Fibroblast of upper back skin (primary cell): ENCODE measurements at places on chromosomes 16 and 17.

DNA sequence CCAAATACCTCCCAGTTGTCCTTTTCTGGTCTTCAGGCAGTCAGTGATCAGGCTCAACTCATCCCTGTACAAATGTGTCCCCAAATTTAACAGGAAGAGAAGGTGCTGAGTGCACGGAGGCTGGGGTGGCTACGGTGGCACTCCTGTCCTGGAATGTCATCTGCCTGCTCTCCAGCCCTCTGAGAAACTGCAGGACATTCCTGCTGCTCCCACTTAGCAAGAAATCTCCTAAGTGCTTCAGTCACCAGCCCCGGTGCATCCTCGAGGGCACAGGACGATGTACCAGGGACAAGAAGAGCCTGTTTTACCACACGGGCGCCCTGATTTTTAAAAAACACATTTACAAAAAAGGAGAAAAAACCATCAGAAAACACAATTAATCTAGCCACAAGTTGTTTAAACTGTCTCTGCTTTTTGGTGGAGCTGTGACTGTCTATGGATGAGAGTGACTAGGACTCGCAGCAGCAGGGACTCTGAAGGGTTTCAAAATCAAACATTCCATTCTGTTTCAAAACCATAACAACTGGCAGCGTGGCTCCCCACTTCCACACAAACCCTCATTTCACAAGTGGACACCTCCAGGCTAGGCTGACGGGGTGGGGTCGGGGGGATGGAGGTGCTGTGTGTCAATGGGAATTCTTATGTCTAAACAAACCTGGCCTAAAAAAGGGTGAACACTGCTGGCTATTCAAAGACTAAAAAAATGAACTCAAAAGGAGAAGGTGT is 65.3 kb upstream of the CNEP1R1 start:
- no peak for DNase-seq

GRCh38 chr17:78332991-78333390 is 26.9 kb downstream of the SOCS3 start:
- DNase-seq = no peak

- no peak for DNase-seq
Observed at GRCh38 chr16:85258629-85259028, 146.4 kb upstream of the CIBAR2 start.

- no peak for DNase-seq
Observed at GRCh38 chr16:11507991-11508390, 78.7 kb downstream of the LITAF start.

DNA sequence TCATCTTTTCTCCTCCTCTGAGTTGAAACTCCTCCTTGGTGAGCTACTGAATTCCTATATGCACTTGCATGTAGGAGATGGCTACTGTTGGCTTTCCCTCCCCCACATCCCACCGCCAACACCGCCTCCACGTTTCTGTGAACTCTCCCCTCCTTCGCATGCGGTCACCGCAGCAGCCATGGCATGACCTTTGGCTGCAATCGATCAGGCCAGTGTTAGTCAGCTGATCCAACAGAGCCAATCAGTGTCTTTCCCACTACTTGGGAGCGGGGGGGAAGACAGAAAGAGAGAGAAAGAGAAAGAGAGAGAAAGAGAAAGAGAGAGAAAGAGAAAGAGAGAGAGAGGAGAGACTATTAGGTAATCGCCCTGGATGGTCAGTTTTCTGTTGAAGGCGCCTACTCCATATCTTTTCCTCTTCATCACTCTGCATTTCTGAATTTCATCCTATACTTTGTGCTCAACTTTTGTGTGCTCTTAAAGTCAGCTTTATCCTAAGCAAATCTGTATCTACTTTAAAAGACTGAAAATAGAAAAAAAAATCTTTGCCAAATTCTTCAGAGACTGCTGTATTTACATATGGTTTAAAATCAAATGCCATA is 22.7 kb downstream of the ASGR1 start:
- no peak for DNase-seq

DNA sequence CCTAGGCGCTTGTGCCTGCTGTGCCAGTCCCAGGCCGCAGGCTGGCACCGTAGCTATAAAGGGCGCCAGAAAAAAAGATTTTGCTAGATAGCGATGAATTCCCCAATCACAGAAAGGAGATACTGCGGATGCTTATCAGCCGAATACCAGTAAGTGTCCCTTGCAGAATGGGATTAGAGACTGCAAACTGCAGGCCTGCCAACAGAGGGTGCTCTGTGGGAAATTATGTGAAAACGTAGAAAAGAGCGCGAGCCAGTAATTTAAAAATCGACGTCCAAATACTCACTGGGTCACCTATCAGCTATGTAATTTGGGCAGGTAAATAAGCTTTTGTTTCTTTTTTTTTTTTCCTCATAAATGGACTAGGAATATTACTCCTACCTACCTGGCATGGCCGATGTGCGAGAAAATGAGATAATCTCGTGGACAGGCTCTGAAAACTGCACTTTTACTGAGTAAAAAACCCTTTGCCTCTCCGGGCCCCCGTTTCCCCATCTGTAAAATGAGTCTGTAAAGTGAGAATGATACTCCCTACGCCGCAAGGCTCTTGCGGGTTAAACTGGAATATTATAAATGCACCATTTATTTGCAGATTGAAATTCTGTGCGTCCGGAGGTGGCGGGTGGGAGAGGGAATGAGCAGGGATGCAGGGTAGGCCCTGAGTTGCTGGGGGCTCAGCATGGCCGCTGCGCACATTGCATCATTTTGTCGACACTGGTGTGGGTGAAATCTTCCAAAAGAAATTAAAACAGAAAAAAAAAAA is 1.2 kb upstream of the COG1 start:
- peak; percentile 62 for DNase-seq

DNA sequence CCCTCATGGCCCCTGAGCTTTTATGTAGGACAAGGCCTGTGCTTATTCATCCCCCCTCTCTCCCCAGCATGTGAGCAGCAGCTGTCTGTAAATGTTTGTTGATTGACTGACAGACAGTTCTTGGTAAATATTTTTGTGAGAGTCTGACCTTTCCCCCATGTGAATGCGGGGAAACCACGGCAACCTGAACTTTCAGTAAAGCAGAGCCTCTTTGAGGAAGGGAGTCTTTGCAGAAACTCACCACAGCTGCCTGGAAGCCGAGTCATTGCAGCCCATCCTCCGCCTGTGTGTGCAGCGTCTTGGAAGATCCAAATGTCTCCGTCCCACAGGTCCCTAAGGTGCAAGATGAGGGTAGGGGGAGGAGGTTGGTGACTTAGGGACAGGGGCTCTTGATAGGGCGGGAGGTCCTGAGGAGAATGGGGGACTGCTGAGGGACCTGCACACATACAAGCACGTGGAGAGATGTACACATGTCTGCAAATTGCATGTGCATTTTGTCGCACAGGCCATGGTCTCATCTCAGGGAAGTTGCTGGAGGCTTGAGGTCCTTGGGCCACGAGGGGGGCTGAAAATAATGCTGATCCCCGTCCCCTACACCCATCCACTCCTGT is 23.0 kb upstream of the IL21R start:
- peak; percentile 39 for DNase-seq

DNA sequence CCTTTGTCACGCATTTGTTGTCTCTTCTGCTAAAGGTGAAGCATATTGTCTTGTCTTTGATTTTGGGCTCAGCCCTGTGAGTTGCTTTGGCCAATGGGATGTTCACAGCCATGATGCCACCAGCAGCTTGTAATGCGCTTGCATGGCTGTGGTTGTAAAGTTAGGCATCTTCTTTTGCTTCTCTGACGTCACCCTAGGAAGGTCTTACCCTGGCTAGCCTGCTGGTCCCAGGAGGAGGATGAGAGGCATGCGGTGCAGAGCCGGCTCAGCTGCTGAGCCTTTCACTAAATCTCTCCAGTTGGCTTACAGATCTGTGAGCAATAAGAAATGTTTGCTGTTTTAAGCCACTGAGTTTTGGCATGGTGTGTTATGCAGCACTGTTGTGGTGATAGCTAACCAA is 40.8 kb downstream of the IRX6 start:
- DNase-seq = no peak

DNA sequence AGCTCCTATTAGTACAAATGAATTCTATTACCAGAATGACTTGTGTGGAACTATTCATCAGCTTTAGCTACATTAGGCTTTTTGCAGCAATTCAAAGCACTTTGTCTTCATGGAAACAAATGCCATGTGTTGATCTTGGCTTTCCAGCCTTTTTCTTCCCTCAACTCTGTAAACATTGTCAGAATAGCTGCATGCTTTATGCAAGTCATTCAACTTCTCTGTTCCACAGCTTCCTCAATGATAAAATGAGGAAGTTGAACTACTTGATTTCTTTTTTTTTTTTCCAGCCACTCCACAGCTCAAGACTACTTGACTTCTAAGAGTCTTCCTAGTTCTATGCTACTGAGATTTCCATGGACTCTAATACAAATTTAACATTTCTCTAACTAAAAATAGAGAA is 41.1 kb downstream of the KIAA0753 start:
- DNase-seq = no peak

- DNase-seq = no peak
Observed at GRCh38 chr17:41919165-41919817, 540 bp upstream of the ACLY start.

GRCh38 chr17:12409082-12409481 is 256.6 kb upstream of the MYOCD start:
- no peak for DNase-seq

- DNase-seq = peak; percentile 94
Observed at GRCh38 chr17:2392252-2393173, 8.3 kb downstream of the MNT start.

GRCh38 chr17:42531455-42532354 is 4.3 kb upstream of the NAGLU start:
- no peak for DNase-seq

DNA sequence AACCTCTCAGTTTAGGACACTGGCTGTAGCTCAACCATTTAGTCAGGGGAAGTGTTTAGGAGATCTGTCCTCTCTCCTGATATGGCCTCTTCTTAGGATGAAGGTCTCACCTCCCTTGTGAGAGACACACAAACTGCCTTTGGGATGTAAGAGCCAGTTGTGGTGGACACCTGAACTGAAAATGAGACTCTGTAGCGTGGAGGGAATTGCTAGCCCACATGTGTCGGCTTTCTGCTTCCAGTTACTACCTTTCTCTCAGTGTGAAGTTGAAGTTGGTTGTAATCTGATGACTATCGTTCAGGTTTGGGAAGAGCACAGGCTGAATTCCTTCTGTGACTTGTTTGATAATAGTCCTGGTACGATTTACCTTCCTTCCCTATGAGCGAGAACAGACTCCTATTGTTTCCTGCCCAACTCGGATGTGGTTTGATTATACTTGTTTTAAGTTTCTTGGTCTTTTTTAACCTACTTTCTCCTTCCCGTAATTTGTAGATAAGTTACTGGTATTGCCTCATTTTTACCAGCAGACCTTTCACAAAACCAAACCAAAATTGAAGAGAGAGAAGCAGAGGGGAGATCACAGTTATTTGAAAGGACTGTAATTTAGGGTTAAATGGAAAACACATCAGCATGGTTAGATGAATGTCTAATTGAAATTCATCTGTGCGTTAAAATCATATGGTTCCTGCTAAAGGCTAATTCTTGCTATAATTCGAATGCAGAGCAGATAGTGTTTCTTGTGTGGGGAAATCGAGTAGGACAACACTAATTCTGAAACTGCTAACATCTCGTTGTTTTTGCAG is 43.2 kb downstream of the CLEC16A start:
- no peak for DNase-seq

DNA sequence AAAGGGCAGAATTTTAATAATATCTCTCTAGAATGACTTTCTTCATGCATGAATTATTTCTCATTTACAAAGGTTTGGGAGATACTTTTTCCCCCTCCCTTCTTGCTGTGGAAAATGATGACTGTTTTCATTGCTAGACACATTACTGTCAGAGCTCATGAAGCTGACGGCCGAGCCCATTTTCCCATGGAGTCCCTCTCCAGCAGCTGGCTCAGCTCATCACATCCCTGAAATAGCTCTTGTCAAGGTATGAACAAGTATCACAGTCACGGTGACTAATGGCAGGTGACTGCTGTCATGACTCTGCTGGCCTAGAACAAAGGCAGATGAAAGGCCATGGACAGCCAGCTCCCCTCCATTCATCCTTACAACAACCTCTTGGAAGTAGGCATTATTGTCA is 208.1 kb downstream of the ABCC12 start:
- DNase-seq = no peak

- DNase-seq = no peak
Observed at GRCh38 chr17:47857551-47858455, 6.8 kb upstream of the SP6 start.

- DNase-seq = peak; percentile 33
Observed at GRCh38 chr17:29838961-29839360, 91.1 kb downstream of the SSH2 start.

- DNase-seq = peak; percentile 57
Observed at GRCh38 chr17:7932949-7933348, 943 bp downstream of the CNTROB start.

- DNase-seq = peak; percentile 84
Observed at GRCh38 chr17:49315551-49316257, 46.3 kb downstream of the ZNF652 start.

GRCh38 chr16:56686758-56687157 is 4.5 kb downstream of the MT1X start:
- no peak for DNase-seq

GRCh38 chr16:56615353-56615752 is 7.0 kb downstream of the MT2A start:
- no peak for DNase-seq

GRCh38 chr17:51238255-51238887 is 21.5 kb downstream of the MBTD1 start:
- no peak for DNase-seq

- DNase-seq = peak; percentile 62
Observed at GRCh38 chr16:56382901-56383355, 42.4 kb downstream of the AMFR start.

DNA sequence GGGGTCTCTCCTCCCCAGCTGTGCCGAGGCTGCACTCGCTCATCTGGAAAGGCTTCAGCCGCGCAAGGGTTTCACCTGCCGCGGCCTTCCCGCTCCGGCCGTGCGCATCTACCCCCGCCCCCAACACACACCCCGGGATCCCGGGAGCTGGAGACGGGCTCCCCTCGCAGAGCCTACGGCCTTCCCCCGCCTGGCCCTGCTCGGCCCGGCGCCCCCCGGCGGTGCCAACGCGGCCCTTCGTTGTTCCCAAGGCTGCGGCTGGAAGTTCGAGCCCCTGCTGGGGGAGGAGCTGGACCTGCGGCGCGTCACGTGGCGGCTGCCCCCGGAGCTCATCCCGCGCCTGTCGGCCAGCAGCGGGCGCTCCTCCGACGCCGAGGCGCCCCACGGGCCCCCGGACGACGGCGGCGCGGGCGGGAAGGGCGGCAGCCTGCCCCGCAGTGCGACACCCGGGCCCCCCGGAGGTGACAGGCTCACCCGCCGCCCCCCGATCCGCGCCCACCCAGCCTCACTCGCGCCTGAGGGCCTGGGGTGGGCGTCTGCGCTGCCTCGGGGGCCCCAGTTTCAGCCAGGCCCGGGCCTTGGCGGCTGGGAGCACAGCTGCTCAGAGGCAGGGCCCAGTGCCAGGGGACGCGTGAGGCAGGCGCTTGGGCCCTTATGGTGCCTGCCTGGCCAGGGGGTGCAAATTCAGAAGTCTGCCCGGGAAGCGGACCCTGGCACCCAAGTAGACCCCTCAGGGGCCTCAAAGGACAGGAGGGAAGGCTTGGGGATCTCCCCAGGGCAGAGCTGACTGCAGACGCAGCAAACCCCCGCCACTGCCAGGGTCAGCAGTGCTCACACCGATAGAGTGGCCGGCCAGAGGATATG is 11.2 kb downstream of the GALK1 start:
- peak; percentile 72 for DNase-seq
